ENCODE measurements at places on chromosomes 6 and 20. TPM values are rescaled to one million over a fixed set of nuclear protein-coding genes. Genes with fewer than 3 reads are reported as not detected.

CABLES2 gene
- polyA plus RNA-seq: 10.7 TPM

CALHM4 gene
- not detected for polyA plus RNA-seq

SYCP2 gene
- polyA plus RNA-seq: 1.6 TPM

CLVS2 gene
- not detected for polyA plus RNA-seq
